ENCODE measurements at places on chromosomes 5 and 9.

- no peak for DNase-seq
Measured at GRCh38 chr5:119291056-119291455, 64.8 kb upstream of the TNFAIP8 start.

DNA sequence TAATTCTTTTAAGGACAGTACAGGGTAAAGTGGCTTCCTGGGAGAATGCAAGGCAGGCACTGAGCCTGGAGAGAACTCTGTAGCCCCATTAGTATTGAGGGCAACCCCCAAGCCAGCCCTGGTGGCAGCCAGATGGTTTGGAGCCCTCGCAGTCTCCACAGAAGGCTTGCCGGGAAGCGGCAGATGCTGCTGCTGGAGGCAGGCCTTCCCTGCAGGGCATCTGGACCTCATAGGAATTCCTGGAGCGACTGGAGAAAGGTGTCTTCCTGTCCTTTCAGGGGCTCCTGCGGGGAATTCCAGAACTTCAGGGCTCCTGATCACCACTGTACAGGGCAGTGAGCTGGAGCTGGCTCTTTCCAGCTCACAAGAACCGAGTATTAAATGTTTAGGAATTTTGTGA, 167.5 kb downstream of the INSYN2B start:
- no peak for DNase-seq

- no peak for DNase-seq
Measured at GRCh38 chr5:58666598-58667581, 84.0 kb downstream of the RAB3C start.

DNA sequence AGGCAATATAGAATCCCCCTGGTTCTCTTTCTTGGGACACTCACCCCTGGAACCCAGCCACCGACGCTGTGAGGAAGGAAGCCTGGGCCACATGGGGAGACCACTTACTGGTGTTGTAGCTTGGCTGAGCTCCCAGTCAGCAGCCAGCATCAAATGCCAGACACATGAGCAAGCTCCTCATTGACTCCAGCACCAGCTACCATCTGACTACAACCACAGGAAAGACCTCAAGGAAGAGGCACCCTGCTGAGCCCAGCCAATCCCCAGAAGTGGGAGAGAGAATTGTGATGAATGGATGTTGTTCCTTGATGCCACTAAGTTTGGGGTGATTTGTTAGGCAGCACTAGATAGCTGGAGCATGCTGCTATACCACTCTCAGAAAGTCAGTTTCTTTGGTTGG, 36.0 kb downstream of the BNIP1 start:
- no peak for DNase-seq

GRCh38 chr5:91018200-91018599, 364.9 kb downstream of the ARRDC3 start:
- DNase-seq = no peak

DNA sequence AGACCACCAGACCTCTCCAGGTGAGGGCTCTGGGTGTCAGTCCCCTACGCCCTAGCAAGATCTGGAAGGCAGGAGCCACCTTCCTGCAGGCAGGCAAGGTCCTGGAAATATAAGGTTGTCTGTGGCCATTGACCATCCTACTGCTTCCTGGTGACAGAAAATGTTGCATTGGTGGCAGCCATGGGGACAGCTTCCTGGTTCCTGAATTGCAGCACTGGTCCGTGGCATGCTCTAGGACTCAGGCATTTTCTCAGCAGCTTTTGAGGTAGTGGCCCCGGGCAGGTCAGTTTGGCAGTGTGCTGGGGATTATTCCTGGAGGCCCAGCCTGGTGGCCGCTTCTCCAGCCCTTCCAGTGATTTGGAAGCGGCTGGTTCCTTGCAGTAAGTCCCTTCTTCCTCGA, 36.6 kb upstream of the KCNMB1 start:
- no peak for DNase-seq

- no peak for DNase-seq
Measured at GRCh38 chr5:126864042-126864688, 87.2 kb downstream of the LMNB1 start.

- DNase-seq = no peak
Measured at GRCh38 chr9:4762886-4763541, 22.0 kb upstream of the AK3 start.

- DNase-seq = no peak
Measured at GRCh38 chr5:133384903-133385302, 227.4 kb downstream of the FSTL4 start.

DNA sequence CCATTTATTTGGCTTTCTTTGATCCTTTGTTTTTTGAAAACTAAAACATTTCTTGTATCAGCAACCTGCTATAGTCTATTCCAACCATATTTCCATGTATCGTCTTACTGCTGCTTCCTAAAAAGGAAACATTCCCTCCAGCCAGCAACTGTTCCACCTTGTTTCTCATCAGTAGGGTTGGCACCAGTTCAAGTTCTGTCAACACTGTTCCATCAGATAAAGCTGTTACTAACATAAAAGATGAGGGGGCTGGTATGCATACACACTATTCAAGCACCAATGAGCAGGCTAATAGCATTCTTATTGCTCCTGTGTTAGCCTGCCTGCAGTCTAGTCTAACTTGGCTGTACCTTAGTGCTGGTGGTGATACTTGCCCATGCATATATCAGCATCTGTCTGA, 178.3 kb downstream of the CWC27 start:
- no peak for DNase-seq

DNA sequence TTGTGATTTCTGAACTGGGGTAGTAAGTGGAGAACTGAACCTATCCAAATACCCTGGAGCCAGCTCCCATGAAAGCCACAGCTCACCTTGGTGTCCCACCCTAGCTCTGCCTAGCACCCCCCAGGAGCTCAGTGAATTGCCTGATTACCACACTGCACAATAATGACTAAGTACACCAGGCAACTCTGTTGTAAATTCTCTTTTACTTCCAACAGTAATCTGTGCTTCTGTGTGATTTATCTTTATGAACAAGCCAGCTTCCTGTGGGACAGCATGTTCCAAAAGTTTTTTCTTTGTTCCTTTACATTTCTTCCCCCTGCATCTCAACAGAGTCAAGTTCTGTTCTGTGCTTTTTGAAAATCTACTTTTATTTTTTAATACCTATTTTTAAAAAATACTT, 22.1 kb upstream of the GRPEL2 start:
- DNase-seq = no peak

DNA sequence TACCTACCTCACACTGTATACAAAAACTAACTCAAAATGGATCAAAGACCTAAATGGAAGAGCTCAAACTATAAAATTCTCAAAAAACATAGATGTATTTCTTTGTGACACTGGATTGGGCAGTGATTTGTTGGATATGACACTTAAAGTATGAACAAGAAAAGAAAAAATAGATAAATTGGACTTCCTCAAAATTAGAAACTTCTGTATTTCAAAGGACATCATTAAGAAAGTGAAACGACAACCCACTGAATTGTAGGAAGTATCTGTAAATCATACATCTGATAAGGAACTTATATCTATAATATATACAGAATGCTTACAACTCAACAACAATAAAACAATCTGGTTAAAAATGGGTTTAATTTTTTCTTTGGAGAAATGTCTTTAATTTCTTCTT, 96.7 kb downstream of the NRG2 start:
- DNase-seq = no peak

- no peak for DNase-seq
Measured at GRCh38 chr9:99731950-99732349, 89.7 kb upstream of the NR4A3 start.

- no peak for DNase-seq
Measured at GRCh38 chr9:131217331-131218031, 58.8 kb downstream of the FAM78A start.

DNA sequence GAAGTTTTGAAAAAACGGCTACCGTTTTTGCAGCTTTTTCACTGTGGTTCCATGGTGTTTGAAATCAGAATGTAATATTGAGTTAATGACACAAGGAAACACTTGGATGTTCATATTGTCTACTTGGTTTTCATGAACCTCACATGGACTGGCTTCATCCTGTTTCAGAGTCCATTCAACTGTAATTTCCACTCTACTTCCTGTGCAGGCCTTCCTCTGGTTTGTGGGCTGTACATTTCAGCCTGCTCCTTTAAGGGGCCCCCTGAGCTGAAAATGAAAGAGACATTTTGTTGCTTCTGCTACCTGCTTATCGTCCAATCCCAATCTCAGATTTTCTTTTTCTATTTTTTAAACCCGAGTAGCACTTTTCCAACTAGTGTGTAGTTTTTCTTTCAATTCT, 41.8 kb upstream of the CDKN2B start:
- DNase-seq = no peak

DNA sequence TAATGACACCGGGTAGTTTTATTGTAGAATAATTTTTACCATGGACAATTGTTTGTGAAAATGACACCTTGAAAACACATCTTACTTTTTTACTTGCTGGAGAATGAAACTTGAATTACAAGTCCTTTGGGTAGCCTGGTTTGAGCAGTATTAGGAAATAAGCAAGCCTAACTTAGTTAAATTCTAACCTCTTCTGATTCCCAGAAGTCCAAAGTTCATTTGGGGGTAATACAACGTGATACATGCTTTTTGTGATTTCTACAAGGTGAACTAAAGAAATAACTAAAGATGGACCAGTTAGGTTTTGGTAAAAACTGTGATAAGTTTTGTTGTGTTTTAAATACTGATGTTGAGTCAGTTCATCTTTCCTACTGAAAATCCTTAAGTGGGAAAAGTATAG, 135.4 kb upstream of the DMRT1 start:
- DNase-seq = no peak

GRCh38 chr5:146066968-146067367, 38.4 kb downstream of the PLAC8L1 start:
- no peak for DNase-seq

DNA sequence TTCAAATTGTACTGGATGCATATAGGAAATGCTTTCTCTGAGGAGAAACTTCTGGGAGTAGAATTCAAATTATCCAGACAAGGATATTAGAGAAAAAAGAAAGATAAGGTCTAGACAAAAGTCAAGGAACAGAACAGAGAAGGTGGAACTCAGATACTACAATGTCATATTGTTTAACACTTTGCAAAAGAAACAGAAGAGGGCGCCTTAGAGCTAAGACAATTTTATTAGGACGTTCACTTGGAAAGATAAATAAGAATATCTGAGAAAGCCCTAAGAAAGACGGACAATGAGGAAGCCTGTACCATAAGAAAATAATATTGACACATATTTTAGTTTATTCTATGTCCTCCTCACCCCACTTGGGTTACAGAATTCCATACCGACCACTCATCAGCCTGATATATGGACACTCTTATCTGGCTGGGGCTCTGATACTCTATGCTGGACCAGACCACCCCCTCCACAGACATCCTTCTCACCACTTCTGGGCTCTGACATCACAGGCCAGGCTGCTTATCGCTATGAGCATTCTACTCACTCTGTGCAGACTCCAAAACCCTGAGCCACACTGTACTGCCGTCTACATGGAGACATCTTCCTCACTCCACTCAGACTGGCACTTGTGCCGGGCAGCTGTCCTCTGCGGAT, 9.1 kb upstream of the AK3 start:
- DNase-seq = no peak

DNA sequence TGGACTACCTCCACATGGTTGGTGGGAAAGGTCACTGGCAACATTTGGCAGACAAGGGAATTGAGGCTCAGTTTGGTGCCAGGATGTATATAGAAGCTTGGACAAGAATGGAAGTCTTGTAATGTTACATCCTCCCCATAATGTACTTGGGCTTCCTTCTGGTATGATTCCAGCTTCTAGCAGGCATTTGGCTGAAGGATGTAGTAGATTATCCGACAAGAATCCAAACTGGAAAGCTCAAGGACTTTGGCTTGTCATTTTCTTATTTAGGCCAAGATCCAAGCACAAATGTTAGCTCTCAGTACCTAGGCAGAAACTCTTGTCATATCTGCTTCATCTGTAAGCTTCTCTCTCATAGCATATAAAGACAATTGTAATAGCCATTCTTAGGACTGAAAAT, 209.1 kb downstream of the MAPKAP1 start:
- no peak for DNase-seq

DNA sequence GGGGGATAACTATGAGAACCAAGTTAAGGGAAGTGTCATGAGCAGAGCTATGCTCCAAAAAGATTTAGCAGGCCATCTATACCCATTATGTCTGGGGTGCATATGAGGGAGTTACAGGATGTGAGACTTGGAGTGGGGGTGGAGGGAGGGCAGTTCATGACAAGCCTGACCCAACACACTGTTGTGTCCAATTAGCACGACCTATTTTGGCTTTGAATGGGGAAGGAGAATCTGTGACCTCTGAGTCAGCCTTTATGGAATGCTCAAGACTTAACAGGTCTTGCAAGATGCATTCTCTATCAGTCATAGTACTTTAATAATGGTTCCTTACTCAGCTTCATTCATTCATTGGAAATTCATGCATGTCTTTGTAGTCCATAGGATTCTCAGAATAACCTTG, 71.7 kb downstream of the GRIA1 start:
- no peak for DNase-seq

DNA sequence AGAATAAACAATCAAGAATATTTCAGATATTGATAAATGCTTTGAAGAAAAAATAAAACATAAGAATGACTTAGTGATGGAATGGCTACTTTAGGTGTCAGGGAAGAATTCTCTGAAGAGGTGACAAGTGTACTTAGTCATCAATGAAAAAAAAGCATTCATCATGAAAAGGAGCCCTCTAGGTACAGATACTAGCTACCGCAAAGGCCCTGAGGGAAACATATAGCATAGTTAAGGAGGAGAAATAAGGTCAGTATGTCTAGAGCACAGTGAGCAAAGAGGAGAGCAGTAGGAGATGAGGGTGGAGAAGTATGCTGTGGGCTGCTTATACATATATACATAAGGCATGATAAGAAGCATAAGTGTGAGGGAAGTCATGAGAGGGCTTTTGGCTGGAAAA, 41.8 kb downstream of the CSF2 start:
- no peak for DNase-seq

GRCh38 chr5:51377151-51378060, 5.8 kb upstream of the ISL1 start:
- no peak for DNase-seq

DNA sequence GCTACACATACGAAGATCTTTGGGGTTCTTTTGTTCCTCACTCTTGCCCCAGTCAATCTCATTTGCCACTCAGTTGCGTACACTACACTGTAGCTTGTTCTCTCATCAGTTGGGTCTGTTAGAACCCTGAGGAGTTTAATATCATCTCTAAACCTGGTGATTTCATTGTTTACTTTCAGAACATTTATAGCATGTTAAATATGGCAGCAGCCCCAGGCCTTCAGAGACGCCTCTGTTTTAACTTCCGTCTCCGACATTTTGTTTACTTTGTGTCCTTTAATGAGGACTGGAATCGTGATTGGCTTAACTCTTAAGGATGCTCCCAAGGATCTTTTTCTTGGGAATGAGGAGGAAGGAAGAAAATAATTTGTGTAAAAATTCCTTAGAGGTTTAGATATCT, 510.1 kb downstream of the NR2F1-AS1 start:
- no peak for DNase-seq

All from T follicular helper cell (primary cell).